ENCODE measurements at places on chromosomes 2 and 18. TPM values are rescaled to one million over a fixed set of nuclear protein-coding genes. Genes with fewer than 3 reads are reported as not detected.

ERBB4 gene
- 16.0 TPM for total RNA-seq

PGAP1 gene
- total RNA-seq: 17.4 TPM

FRZB gene
- 2.8 TPM for total RNA-seq

EFHD1 gene
- total RNA-seq: 3.8 TPM

Data from left lung (tissue), 14 donors.